ENCODE measurements at places on chromosomes 4 and X.

- DNase-seq = no peak
Observed at GRCh38 chrX:21658746-21659145, 616 bp upstream of the KLHL34 start.

DNA sequence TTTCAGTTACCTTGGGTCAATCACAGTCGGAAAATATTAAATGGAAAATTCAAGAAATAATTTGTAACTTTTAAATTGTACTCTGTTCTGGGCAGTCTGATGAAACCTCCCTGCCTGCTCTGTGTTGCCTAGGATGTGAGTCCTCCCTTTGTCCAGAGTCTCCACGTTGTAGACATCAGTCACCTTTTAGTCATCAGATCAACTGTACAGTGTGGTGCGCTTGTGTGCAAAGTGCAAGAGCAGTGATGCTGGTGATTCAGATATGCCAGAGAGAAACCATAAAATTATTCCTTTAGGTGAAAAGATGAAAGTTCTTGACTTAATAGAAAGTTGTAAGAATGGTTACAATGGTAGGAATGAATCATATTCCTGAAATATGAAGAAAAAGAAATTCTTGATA lies 1.4 kb downstream of the SPATA4 start:
- DNase-seq = no peak

GRCh38 chr4:5959211-5959982 lies 58.8 kb downstream of the C4orf50 start:
- no peak for DNase-seq

- DNase-seq = no peak
Observed at GRCh38 chrX:3290561-3290960, 55.9 kb downstream of the MXRA5 start.

DNA sequence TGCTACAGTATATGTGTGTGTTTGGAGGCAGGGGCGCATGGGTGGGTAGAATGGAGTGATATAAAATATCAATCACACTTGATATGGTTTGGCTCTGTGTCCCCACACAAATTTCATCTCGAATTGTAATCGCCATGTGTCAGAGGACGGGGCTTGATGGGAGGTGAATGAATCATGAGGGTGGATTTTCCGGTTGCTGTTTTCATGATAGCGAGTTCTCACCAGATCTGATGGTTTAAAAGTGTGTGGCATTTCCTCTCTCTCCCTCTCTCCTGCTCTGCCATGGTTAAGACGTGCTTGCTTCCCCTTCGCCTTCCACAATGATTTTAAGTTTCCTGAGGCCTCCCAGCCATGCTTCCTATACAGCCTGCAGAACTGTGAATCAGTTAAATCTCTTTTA lies 14.8 kb downstream of the SOWAHB start:
- DNase-seq = no peak

GRCh38 chrX:104187931-104188330 lies 21.7 kb downstream of the FAM199X start:
- no peak for DNase-seq

DNA sequence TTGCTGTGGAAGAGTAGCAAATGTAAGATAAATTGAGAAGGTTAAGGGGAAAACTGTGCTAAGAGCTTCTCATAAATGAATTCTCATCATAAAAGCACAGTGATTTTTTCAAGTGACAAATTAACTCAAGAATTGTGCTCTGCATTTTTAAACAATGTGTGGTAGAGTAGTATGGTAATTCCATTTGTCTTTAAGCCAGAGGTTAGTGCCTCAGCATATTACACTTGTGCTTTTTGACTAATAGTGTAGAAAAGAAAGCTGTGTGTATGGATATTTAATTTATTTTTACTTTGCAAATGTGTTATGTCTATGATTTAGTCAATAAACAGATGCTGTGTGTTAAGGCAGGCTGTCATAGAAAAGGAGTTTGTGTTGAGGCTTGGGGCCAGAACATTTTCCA lies 61.0 kb downstream of the FHIP1A start:
- DNase-seq = no peak

DNA sequence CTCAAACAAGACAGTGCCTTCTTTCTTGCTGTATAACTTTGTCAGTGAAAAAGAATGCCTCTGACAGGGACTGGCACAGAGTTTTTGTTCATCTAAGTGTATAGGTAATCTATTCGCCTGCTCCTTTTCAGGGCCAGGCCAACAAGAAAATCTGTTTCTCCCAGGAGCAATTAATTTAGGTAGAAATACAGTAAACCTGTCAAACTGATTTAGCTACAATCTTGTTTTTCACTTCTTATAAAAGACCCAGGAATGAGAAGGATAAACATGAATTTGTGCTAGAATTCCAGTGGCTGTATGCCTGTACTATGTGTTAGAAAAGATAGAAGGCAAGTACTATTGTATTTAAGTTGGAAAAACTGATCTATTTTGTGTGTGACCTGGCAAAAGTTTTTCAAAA lies 6.1 kb downstream of the TMA16 start:
- no peak for DNase-seq

- DNase-seq = no peak
Observed at GRCh38 chr4:71126719-71127118, 133.3 kb downstream of the DCK start.

- DNase-seq = no peak
Observed at GRCh38 chr4:76199664-76200211, 13.9 kb downstream of the SCARB2 start.

GRCh38 chr4:152898606-152899005 lies 37.5 kb upstream of the FHDC1 start:
- no peak for DNase-seq

DNA sequence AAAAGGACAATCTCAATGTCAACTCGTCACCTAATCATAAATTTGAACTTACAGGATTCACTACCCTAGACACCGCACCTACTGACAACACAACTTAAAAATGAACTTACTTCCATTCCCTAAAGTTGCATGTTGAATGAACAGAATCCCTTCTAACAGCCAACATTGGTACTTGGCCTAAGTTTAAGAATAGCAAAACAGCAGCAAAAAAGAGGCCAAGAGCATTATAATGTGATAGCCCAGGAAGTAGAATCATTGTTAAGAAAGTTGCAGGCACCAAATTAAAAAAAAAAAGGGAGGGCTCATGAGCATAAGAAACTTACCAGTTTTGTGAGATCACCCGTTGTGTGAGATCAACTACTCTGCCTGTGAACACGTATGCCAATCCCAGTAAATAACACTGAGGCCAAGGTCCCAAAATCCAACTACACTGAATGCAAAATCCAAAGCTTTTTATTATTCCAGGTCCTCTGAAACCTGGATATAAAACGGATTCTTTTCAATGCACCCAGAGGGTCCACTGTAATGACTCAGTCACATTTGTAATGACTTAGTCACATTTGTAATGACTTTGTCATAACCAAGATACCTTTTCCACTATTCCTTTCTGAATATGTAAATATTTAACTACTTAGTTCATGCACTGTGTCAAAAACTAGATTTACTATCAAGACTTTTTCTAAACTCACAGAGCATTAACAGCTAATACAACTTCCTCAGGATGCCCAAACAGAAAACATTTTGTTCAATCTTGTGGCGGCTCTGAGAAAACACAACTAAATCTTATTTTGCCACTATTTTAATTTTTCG lies 6.8 kb downstream of the HNRNPDL start:
- DNase-seq = no peak

- DNase-seq = no peak
Observed at GRCh38 chrX:119880076-119880475, 8.4 kb downstream of the NDUFA1 start.

DNA sequence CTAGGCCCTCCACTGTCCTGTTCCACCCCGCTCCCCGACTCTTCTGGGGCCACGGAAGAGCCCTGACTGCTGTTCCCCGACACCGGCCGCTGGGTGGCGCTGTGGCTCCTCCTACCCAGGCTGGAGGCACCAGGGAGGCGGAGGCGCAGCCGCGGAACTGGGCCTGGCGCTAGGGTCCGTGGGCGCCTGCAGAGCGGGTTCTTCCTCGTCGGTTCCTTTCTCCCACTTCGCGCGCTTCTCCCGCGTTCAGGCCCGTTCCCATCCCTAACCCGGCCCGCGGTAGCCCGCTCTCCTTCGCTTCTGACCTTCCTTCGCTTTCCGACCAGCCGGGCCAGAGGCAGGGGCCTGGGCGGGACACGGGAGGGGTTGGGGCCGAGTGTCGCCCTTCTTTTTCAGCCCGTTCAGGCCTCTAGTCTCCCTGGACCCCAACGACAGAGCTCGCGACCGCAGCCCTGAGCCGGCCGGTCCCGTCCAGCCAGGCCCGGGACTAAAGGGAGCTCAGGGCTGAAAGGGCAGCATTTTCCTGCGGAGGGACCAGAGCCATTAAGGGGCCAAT lies 34.3 kb downstream of the NALF2 start:
- peak; percentile 87 for DNase-seq

All from HEK293T (cell line).